ENCODE measurements at places on chromosomes 1 and 21. TPM values are rescaled to one million over a fixed set of nuclear protein-coding genes. Genes with fewer than 3 reads are reported as not detected.

DNA sequence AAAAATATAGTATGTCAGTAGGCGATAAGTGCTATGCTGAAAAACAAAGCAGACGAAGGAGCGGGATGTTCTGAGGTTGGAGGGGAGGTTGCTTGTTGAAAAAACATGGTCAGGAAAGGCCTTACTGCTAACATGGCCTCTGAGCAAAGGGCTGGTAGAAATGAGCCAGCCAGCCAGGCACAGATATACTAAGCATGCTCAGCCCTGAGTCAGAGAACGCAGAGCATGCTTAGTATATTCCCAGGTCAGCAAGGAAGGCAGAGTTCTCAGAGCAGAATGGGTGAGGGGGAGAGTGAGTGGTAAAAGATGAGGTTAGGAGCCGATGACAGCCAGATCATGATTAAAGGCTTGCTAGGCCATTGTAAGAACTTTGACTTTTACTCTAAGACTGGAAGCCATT, 36.7 kb downstream of the ZBTB40 start:
- DNase-seq, result no peak

GRCh38 chr21:42193721-42194120, 25.2 kb upstream of the ABCG1 start:
- DNase-seq, result no peak

- peak; percentile 73 for DNase-seq
Measured at GRCh38 chr1:203860396-203861025, 888 bp upstream of the SNRPE start.

- no peak for DNase-seq
Measured at GRCh38 chr1:94038511-94038910, 82.4 kb downstream of the ABCA4 start.

DNA sequence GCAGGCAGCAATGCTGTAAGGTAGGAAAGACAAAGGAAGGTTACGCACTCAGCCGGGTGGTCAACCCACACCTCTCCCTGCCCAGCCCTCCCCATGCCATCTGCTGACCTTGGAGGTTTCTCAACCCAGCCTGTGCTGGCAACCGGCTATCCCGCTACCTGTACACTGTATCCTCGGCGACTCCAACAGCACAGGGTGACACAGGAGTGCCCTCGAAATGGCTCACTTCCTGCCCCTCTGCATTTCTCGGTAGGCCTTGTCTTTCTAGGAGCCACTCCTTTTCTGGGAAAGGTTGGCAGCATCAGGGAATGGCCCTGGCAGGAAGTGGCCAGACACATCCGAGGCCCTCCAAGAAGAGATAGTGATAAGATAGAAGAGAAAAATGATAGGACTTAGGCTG, 124.0 kb downstream of the PROX1 start:
- DNase-seq, result no peak

DNA sequence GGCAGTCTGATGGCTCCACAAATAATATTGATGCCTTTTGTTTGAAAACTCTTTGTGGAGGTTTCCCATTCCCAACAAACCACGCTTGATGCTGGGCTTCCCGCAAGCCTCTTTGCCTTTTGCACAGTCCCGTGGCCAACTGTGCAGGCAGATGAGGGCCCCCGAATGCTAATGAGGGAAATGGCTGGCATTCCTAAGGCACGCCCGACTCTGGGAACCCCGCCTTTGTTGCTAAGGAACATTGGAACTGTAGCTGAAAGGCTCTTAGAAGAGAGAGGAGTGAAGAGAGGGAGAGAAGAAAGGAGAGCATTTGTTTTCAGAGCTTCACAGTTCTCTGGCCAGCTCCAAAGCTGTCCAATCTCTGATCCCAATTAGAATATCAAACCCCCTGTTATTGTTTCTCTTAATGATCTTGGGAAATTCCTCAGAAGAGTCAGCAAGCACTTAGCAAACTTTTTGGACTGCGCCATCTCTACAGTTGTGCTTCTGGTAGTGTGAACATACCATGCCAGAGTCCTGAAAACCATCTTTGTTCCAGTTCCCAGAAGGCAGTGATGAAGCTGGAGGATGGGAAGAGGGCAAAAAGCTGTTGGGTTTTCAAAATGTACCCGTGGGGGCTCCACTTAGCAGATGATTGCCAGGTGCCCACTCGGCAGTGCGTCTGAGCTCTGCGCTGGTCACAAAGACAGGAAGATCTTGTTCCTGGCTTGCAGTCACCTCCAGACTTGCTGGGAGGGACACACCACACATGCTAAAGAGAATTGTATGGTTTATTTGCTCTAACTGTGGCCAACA, 60.1 kb upstream of the CYP2J2 start:
- DNase-seq, result peak; percentile 13

DNA sequence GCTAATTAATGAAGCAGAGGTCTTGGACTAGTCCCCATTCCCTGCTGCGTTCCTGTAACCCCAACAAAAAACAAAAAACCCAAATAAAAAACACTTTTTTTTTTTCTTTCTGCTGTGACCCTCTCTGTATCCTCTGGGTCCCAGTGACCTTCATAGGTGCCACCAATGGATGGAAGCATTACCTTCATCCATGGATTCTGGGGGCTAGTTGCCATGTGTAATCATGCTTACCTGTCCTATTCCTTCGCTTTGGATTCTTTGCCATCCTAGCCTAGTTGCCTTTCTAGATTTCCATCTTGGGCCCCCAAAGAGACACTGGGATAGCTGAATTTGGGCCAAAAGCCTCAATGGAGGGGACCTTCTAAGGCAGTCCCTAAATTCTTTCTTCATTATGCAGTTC, 1208.7 kb downstream of the BRINP3 start:
- no peak for DNase-seq

- DNase-seq, result peak; percentile 98
Measured at GRCh38 chr1:214557952-214558735, 6.7 kb upstream of the PTPN14 start.

GRCh38 chr1:45097944-45098343, 85.9 kb downstream of the UROD start:
- DNase-seq, result peak; percentile 21

GRCh38 chr1:82948386-82948785, 1050.5 kb downstream of the TTLL7 start:
- no peak for DNase-seq

DNA sequence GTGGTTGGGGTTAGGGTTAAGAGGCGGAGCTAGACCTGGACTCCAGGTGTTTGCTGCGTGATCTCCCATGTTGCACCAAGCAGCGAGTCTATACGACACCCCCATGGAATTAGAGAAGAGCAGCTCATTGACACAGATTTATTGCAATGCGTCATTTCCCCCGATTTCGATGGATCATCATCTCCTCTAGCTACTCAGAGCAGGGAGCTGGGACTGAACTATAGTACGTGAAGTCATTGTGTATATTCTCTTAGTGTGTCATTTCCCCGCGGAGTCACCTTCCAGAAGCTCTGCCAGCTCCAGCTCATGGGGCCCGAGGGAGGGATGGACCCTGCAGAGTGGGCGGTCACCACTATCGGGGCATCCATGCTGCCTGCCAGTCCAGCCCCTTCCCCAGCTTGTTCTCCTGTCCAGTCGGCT, 7.5 kb upstream of the C2CD2 start:
- DNase-seq, result no peak

- DNase-seq, result no peak
Measured at GRCh38 chr1:19872190-19872589, 10.0 kb upstream of the OTUD3 start.

DNA sequence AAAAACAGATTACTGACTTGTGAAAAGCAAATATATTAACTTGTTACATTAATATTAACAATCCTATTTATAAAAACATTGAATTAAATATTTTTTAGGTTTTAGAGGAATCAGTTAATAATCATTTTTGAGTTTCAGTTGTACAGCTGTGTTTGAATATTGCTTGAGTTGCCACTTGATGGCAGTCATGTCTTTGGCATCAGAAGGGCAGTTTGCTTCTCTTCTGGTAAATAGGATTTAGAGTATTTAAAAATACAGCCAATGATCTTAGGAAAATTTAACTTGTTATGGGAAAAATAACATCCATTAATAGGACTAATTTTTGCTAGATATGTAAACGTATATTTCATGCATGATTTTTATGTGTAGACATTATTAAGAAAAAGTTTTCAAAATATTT, 234.1 kb downstream of the NCAM2 start:
- peak; percentile 13 for DNase-seq

DNA sequence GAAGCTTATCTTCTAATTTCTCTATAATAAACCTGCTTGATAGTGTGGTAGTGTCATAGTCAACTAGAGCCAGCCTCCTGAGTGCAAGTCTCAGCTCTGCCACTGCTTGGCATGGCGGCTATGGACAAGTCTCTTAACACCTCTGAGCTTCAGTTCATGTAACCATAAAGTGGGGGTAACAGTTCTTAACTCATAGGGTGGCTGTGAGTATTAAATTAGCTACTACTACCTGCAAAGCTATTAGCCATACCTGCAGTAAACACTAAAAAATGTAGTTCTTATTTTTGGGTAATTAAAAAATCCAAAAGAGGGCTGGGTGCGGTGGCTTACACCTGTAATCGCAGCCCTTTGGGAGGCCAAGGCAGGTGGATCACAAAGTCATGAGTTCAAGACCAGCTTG, 2.2 kb upstream of the CDC42 start:
- no peak for DNase-seq

- DNase-seq, result no peak
Measured at GRCh38 chr1:20530306-20530705, 22.1 kb upstream of the FAM43B start.

GRCh38 chr1:154466206-154466605, 35.8 kb upstream of the TDRD10 start:
- DNase-seq, result no peak

- no peak for DNase-seq
Measured at GRCh38 chr1:213201380-213202155, 150.5 kb downstream of the RPS6KC1 start.

GRCh38 chr1:118202076-118202608, 17.1 kb upstream of the SPAG17 start:
- DNase-seq, result no peak

GRCh38 chr1:212760126-212760823, 31.3 kb downstream of the NSL1 start:
- no peak for DNase-seq

DNA sequence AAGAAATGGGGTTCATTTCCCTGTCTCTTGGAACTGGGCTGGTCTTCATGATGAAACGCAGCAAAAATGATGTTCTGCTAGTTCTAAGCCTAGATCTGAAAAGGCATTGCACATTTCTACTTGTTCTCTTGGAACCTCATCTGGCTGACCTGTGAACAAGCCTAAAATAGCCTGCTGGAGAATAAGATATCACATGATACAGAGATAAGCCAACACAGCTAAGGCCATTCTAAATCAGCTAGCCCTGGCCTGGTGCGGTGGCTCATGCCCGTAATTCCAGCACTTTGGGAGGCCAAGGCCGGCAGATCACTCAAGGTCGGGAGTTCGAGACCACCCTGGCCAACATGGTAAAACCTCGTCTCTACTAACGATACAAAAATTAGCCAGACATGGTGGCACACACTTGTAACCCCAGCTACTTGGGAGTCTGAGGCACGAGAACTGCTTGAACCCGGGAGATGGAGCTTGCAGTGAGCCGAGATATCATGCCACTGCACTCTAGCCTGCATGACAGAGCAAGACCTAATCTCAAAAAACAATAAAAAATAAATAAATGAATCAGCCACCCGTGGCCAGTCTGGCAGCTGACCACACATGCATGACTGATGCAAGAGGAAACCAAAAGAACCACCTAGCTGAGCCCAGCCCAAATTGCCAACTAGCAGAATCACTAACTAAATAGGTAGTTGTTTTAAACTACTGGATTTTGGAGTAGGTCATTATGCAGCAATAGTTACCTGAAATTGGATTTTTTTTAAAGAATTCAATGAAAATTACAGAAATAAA, 18.0 kb downstream of the CD244 start:
- DNase-seq, result peak; percentile 77

DNA sequence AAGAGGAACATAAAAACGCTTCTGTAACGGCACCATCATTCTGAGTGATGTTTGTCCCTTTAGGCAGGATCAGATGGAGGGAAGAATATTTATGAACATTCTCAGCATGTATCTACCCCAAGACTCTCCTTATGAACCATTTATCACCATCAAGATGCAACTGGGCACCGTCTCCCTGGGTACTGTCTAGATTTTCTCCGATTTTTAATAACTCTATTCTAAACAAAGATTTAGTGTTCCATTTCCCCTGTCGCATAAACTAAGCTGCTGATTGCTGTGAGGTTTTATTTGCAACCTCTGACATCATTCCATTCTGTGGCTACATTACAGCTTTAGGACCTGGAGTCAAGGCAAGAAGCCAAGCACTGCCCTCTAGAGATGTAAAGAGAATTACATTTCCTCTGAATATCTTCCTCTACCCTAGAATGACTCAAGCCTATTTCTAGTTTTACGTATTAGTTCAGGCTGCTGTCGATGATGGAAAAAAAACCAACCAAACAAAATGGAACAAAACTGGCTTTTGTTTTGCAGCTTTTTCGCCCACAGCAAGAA, 130.1 kb upstream of the MAP1LC3C start:
- peak; percentile 75 for DNase-seq

DNA sequence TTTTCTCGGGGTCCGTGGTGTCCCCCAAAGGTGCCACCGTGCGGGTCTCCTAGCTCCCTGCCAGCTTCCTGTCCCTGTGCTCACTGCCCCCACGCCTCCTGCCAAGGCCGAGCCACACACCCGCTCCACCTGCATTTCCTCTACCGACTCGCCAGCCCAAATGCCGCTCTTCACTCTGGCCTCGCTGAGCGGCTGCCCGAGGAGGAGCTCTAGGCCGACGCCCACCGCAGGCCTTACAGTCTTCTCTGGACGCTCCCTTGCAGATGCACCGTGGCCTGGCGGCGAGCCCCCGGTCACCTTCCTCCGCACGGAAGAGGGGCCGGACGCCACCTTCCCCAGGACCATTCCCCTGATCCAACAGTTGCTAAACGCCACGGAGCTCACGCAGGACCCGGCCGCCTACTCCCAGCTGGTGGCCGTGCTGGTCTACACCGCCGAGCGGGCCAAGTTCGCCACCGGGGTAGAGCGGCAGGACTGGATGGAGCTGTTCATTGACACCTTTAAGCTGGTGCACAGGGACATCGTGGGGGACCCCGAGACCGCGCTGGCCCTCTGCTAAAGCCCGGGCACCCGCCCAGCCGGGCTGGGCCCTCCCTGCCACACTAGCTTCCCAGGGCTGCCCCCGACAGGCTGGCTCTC, 26.3 kb downstream of the FTCD start:
- DNase-seq, result no peak

DNA sequence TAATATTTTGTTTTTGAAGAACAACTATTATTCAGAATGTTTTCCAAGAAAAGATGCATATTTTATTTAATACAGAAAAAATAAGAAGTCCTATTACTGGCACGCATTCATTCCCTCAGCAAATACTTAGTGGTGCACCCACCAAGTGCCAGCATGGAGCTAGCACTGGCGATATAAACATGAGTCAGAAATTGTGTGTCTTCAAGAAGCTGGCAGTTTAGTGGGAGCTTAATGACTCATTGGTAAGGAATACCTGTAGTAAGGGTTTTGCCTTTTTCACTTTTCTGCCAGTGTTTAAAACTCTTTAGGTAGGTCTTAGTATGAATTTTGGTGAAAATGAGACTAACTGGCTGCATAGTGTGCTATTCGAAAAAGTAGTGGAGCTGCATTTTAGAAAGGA, 6.3 kb downstream of the MAGI3 start:
- DNase-seq, result peak; percentile 80

- no peak for DNase-seq
Measured at GRCh38 chr1:183203094-183203493, 17.0 kb downstream of the LAMC2 start.

GRCh38 chr1:244854166-244854565, 10.2 kb downstream of the HNRNPU start:
- no peak for DNase-seq

SH3BGR gene
- total RNA-seq, result 5.8 TPM
